ENCODE measurements at places on chromosomes 6 and 20.

DNA sequence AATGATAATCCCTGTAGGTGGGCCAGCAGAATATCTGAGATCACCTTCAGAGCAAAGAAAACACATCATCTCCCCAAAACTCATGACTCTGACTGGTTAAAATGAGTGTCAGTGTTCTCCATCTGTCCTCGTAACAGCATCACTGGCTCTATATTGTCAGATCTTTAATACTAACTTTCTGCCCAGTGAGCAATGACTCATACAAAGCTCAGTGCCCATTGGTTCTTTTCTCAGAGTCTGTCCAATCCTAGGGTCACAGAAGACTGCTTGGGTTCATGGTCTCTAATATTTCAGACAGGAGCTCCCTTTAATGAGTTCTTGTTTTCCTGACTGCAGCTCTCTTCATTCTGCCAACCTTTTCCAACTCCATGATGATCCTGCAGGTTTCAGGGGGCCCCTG is 36.4 kb downstream of the HLA-DPB1 start:
- no peak for DNase-seq

DNA sequence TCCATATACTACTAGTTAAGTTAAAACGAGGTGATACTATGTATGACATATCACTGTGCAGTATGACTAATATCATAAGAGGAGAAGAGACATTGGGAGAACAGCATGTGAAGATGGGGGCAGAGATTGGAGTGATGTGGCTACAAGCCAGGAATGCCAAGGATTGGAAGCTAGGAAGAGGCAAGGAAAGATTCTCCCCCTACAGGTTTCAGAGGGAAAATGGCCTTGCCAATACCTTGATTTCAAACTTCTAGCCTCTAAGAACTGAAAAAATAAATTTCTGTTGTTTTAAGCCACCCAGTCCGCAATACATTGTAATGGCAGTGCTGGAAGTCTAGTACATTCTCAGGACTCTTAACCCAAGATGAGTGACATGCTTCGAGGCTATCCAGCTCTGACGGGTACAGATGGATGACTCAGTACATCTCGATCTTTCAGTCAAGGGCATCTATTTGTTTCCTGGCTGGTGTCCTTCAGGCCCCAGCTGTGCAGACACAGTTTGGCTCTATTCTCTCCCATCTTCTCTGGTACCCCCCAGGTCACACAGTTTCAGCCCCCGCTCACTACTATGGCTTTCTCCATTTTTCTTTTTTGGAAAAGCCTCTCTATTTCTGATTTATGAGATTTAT is 55.5 kb upstream of the THEMIS start:
- DNase-seq: no peak

- DNase-seq: no peak
These were observed 2.0 kb upstream of the STMN3 start for GRCh38 chr20:63655249-63655648.

DNA sequence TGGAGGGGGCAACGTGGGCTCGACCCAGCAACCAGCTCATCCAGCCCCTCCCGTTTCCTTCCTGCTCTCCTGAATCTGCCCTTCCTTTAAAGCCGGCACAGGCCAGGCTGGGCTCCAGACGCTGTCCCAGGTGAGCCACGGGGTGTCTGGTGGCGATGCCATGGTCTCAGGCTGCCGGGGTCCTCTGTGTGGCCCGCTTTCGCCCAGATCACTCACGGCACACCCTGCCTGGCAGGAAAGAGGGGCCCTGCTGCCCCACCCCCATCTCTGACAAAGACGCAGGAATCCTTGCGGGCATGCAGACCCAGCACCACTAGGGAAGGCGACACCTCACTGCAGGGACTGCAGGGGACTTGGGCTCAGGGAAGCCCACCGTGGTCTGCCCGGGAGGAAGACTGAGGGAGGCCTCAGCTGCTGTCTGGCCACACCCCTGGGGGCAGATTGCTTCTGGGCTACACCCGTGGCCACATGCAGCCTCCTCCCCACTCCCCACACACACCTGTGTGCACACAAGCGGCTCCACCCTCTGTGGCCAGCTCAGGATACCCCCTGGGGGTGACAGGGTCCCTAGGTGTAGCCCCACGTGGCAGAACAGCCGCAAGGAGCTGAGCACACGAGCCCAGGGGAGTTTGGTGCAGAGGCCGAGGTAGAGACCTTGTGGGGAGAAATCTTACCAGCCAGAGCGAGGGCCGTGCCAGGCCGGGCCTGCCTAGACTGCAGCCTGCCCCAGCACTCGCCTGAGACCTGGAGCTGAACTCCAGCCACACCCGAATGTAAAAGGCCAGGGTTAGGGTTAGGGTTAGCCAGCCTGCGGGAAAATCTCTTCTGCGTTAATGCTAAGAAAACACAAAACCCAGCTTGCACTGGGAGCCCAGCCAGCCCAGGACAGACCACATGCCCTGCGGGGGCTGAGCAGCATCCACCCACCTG is 104.6 kb downstream of the DLL1 start:
- peak; percentile 66 for DNase-seq

DNA sequence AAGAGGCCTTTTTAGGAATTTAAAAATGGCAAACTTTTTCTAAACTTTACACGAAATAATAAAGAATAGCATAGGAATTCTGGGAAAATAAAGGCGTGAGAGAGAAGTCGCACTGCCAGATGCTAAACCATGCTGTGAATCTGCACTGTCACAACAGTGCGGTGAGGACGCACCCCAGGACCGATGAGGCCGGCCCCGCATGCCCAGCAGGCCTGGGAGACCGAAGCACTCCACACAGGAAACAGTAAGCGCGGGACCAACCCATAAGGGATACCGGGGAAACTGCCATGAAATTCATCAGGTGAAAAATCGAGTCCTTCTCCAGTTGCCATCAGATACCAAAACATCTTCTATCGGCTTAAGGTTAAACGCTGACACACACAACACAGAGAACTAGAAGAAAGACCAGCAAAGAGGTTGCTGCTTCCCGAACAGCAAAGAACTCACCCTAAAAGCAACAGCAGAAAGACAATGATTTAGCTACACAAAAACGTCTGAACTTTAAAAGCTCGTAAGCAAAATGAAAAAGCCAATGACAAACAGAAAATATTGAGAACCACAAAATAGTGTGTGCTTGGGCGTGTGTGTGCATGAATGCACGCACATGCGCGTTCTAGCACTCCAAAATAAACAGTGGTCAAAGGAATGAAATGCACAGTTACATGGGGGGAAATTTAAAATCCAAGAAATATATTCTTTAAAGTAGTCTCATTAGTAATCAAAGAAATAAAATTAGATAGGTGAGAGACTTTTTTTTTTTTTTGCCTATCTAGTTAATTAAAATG is 15.4 kb downstream of the RAMACL start:
- DNase-seq: no peak

DNA sequence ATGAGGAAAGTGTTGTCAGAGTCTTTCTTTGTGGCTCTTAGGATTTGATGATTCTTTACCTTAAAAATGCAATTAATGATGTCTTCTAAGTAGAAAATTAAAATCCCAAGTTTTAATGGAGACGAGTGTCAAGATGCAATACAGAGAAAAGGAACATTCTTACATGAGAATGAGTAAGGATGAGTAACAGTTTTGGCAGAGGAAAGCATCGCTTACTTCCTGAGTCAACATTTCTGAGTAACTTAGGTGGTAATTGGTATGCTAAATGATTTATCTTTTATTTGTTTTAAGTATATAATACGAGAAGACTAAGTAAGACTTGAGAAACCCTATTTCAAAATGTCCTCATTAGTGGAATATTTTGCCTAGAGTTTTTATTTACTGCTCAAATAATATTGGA is 101.3 kb downstream of the RTN4IP1 start:
- DNase-seq: no peak

- DNase-seq: no peak
These were observed 14.1 kb upstream of the RPN2 start for GRCh38 chr20:37165031-37165430.

DNA sequence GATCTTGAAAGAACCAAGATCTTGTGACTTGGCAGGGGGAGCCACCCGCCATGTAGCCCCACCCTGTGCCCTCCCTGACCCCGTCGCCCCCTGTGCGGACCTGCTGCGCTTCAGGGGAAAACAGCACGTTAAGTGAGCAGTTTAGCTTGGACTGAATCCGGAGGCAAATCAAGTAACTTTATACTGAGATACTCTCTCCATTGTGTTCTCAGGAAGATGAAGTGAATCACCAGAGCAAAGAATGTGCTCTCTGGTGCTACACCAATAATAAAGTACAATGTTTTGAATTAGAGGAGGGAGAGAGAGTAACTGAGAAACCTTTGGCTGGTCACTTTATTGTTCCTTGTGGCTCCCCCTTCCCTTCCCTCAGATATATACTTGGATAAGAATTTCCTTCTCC is 83.4 kb downstream of the TXNDC5 start:
- DNase-seq: no peak

DNA sequence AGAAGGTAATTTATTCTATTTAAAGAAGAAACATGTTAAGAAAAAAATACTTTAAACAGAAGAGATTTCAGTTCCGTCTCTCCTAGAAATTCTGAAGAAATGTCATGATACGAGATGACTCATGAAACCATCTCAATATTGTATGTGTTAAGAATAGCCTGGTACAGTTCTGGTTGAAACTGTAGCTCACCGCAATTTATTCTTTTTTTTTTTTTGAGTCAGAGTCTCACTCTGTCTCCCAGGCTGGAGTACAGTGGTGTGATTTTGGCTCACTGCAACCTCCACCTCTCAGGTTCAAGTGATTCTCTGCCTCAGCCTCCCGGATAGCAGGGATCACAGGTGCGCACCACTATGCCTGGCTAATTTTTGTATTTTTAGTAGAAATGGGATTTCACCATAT is 103.3 kb downstream of the ARHGAP18 start:
- DNase-seq: no peak

Data from spleen (tissue), 13 donors.